RPMI7951 (cell line): ENCODE measurements at places on chromosomes 16 and 17. TPM values are rescaled to one million over a fixed set of nuclear protein-coding genes. Genes with fewer than 3 reads are reported as not detected.
A peak's percentile ranks its signal among the peaks of the same experiment; 100 is the strongest.

The RAP1GAP2 gene
- total RNA-seq, result 1.2 and 1.3 TPM in 2 replicates

The KRT34 gene
- not detected in 2 replicates for total RNA-seq

The C16orf92 gene
- not detected in 2 replicates for total RNA-seq

- DNase-seq, result no peak
Observed at GRCh38 chr17:37827905-37828650, 83.2 kb upstream of the HNF1B start.

- DNase-seq, result no peak
Observed at GRCh38 chr17:67109111-67109510, 64.8 kb downstream of the CACNG1 start.

GRCh38 chr16:57551057-57551456 lies 8.6 kb downstream of the ADGRG5 start:
- DNase-seq, result no peak

GRCh38 chr16:89422905-89423630 lies 67.3 kb downstream of the ANKRD11 start:
- DNase-seq, result peak; percentile 83

- no peak for DNase-seq
Observed at GRCh38 chr17:29263916-29264315, 17.3 kb downstream of the CRYBA1 start.

GRCh38 chr16:21265104-21265837 lies 12.8 kb downstream of the CRYM start:
- DNase-seq, result no peak

- peak; percentile 41 for DNase-seq
Observed at GRCh38 chr16:54602666-54603065, 316.1 kb upstream of the IRX3 start.

GRCh38 chr16:87946596-87947347 lies 4.5 kb upstream of the BANP start:
- DNase-seq, result no peak

GRCh38 chr16:2088759-2089358 lies 41.1 kb downstream of the TSC2 start:
- DNase-seq, result no peak

DNA sequence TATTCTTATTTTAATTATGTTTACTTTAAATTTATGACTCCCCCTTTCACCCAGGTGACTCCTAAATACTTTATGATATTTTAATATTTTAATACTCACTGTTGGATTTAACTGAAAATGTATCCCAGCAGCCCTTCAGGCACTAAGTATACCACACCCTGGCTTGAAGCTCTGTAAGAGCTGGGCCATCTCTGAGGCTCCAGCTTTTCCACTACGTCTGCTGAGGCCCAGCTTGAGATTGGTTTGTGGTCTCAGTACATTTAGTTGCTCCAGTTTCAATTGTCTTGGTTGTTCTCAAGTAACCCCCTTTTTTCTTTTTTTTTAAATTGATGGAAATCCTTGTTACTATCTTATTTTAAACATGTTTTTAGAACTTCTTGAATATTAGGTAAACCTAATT lies 27.0 kb upstream of the CAPNS2 start:
- DNase-seq, result no peak

DNA sequence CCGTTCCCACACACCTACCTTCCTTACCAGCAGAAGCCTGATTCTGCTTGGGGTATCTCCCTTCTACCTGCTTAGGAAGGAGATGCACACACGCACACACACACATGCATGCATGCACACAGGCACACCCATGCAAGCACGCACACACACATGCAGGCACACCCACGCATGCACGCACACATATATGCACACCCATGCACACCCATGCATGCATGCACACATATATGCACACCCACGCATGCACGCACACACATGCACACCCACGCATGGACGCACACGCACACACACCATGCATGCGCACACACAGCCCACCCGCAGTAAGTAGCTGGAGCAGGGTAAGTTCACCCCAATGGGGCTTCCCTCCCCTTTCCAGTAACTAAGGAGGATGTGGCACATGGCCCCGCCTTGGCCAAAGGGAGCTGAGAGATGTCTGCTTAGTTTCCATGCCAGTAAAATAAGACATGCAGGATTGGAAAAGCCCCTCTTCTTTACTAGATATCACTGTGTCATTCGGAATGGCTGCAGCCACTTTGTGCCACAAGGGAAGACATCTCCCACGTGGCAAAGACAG lies 33.7 kb downstream of the ADCY9 start:
- DNase-seq, result no peak

- DNase-seq, result no peak
Observed at GRCh38 chr17:39151150-39151942, at the start of gene PLXDC1. PLXDC1 (minus strand) TSS chr17:39151637; CDS start chr17:39151437, 200 bp downstream.

GRCh38 chr16:49890876-49891275 lies 35.0 kb upstream of the ZNF423 start:
- DNase-seq, result no peak
